OCI-LY7 (cell line): ENCODE measurements at places on chromosomes 7 and 10. TPM values are rescaled to one million over a fixed set of nuclear protein-coding genes. Genes with fewer than 3 reads are reported as not detected.

ACSL5 gene
- 23.0 and 25.3 TPM in 2 replicates for total RNA-seq

PRRT4 gene
- total RNA-seq = not detected in 2 replicates

FAM180A gene
- not detected in 2 replicates for total RNA-seq

DNA sequence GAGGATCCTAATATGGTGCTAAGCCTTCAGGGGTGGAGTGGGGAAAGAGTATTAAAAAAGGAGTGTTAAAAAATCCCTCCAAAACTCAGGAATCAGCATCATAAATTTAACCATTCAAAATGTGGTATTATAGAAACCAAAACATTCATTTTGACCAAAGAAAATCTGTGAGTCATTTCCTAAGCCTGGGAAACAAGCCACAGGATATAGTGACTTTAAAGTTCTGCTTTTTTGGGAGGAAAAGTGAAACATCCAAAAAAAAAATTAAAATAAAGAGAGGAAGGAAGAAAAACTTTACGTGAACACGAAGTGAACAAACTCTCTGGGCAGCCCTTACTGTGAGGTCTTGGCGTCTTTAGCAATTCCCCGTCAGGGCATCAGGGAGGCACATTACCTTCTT, 74.0 kb upstream of the GSDME start:
- no peak for DNase-seq

DNA sequence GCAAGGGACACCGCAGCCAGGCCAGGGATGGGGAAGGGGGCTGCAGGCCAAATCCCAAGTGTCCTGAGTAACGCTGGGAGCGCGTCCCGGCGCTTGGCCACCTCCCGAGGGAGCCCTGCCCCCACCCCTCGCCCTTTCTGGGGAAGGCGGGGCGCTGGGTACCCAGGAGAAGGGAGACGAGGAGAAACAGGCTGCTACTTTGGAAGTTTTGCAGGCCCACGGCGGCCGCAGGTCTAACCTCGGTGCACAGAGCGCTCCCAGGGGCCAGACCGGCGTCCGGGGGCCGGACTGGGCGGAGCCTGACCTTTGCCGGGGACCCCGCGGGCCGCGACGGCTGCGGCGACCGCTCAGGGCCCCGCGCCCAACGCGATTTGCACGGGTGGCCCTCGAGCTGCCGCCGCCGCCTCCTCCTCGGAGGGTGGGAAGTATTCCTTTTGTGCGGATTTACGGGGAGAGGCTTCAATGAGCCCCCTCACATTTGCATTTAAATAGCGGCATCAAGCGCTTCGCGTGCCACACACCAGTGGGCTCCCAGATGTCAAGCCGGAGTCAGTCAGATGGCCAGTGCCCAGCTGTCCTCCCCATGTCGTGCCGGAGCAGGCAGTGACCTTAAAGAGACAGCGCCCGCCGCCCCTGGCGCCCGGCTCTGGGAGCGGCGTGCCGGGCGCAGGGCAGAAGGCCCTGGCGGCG, 3.0 kb upstream of the EBF3 start:
- no peak for DNase-seq

GRCh38 chr7:27889800-27890199, 149.8 kb downstream of the TAX1BP1 start:
- DNase-seq = no peak

DNA sequence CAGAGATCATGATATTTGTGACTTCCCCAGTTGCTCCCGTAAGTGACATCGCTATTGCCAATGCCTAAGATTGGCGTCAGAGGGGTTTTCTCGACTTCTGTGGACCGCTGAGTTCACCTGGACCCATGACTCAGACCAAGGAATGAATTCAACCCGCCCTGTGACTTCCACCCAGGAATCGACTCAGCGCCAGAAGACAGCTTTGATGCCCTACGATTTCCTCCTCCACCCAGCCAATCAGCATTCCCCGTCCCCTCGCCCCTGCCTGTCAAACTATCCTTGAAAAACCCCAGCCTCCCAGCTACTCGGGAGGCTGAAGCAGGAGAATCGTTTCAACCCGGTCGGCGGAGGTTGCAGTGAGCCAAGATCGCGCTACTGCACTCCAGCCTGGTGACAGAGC, 58.3 kb downstream of the MICALL2 start:
- no peak for DNase-seq

GRCh38 chr7:149616898-149617297, 119.3 kb upstream of the ZNF746 start:
- DNase-seq = peak; percentile 18

DNA sequence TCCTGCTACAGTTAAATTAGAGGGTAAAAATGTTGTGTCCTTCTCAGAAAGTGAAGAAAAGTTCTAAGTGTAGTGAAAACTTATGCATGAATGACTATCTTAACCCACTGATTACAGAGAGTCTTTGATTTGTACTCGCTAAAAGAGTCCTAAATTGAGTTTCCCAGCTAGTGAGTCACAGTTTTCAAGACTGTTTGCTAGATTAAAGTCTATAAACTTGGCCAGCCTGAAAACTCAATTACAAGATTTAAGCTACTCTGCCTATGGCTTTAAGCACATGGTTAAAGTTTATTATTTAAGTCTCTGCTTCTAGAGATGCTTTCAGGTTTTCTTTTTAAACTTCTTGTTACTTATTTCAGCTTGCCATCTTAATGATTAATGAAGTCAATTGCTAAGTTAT, 44.4 kb downstream of the MRPS24 start:
- no peak for DNase-seq
